Keratinocyte (primary cell): ENCODE measurements at places on chromosomes 5 and 9. TPM values are rescaled to one million over a fixed set of nuclear protein-coding genes. Genes with fewer than 3 reads are reported as not detected.

GRCh38 chr5:138651058-138651766 lies 76.0 kb upstream of the HSPA9 start:
- no peak overlapping the region for H3K4me3 ChIP-seq
- DNase-seq = no peak
- H3K27me3 ChIP-seq = no peaks in the 10 kb centered on the region
- H3K27ac ChIP-seq = no peak overlapping the region
- H3K4me1 ChIP-seq = peaks cover 10% of the 10 kb centered on the region

GRCh38 chr5:148970228-148970627 lies 92.6 kb downstream of the SH3TC2 start:
- no peaks in the 10 kb centered on the region for H3K36me3 ChIP-seq
- no peak for DNase-seq

Gene ADGRD2
- polyA plus RNA-seq = 0.04 TPM in 1 of 3 replicates, not detected in the others

GRCh38 chr5:57407391-57407790 lies 75.2 kb downstream of the ACTBL2 start:
- no peak for DNase-seq
- no peak overlapping the region for H3K4me3 ChIP-seq
- H3K36me3 ChIP-seq = no peaks in the 10 kb centered on the region
- H3K27me3 ChIP-seq = no peaks in the 10 kb centered on the region
- H3K27ac ChIP-seq = no peak overlapping the region

- H3K36me3 ChIP-seq = no peaks in the 10 kb centered on the region
- no peaks in the 10 kb centered on the region for H3K27me3 ChIP-seq
- DNase-seq = no peak
- no peaks in the 10 kb centered on the region for H3K4me1 ChIP-seq
- no peak overlapping the region for H3K4me3 ChIP-seq
These were observed 533.4 kb upstream of the BRINP1 start for GRCh38 chr9:119902611-119903010.

DNA sequence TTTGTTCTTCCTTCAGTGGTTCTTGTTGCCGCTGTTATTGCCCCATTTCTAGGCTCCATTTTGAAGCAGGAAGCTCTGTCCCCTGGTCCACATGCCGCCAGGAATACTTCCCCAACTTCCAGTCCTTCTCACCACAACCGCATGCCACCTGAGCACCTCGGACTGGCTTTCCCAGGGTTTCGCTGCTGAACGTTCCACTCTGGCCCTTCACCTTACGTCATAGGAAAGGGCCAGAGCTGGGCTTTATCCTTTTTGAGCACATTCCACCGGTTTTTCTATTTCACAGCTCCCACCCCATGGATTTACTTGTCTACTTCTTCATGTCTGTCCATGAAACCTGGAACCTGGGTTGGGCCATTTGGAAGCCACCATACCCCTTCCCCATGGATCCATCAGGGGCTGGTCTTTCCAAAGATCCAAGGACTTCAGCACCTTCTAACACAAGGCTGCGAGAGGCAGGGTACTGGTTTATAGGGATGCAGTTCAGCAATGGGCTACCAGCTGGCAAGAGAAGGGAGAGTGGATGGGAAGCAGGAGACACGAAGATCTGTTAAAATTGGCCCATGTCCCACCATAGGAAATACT lies 557.4 kb downstream of the BNC2 start:
- H3K27ac ChIP-seq = no peak overlapping the region
- no peak overlapping the region for H3K4me3 ChIP-seq
- DNase-seq = no peak
- no peaks in the 10 kb centered on the region for H3K4me1 ChIP-seq
- H3K27me3 ChIP-seq = peaks cover 13% of the 10 kb centered on the region

Gene MEF2C
- polyA plus RNA-seq = 0.07 to 0.13 TPM (median 0.10 TPM) in 3 replicates

- no peak overlapping the region for H3K27ac ChIP-seq
- no peak overlapping the region for H3K4me3 ChIP-seq
- H3K36me3 ChIP-seq = no peaks in the 10 kb centered on the region
- DNase-seq = no peak
These were observed 15.7 kb downstream of the SLC6A3 start for GRCh38 chr5:1429496-1429895.

GRCh38 chr5:154971501-154971900 lies 30.6 kb downstream of the MRPL22 start:
- no peak overlapping the region for H3K4me3 ChIP-seq
- H3K36me3 ChIP-seq = no peaks in the 10 kb centered on the region
- no peak for DNase-seq
- H3K27me3 ChIP-seq = no peaks in the 10 kb centered on the region
- H3K27ac ChIP-seq = no peak overlapping the region
- H3K4me1 ChIP-seq = no peaks in the 10 kb centered on the region

DNA sequence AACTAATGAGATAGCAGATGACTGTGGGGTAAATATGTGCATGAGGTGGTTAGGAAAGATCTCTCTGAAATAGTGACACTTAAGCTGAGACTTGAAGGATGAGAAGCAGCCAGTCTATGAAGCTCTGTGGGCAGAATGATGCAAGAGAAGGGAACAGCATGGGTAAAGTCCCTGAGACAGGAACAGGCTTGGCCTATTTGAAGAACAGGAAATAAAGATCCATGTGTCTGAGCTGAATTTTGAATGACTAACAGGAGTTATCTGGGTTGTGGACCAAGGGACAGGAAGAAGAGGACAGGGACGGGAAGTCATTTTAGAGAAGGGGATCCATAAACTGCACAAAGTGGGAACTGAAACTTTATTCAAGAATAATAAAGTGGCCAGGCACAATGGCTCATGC lies 25.6 kb upstream of the HMGCS1 start:
- no peaks in the 10 kb centered on the region for H3K4me1 ChIP-seq
- H3K4me3 ChIP-seq = no peak overlapping the region
- no peaks in the 10 kb centered on the region for H3K27me3 ChIP-seq
- H3K27ac ChIP-seq = no peak overlapping the region
- H3K36me3 ChIP-seq = no peaks in the 10 kb centered on the region

DNA sequence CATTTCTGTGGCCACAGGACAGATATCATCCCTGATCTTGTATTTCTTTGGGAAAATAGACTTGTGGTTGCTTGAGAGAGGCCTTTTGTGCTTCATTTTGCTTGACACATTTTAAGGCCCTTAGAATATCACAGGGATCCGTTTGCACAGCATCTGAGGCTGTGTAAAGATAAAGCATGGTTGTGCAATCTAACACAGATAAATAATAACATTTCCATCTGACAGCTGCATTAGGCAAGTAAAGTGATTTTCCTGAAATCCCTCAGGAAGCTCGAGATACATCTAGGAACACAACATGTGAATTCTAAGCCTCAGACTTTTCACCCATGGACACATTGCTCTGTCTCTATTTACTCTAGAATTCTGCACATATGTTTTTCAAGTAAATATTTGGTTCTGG lies 212.8 kb upstream of the ADAMTSL1 start:
- no peaks in the 10 kb centered on the region for H3K27me3 ChIP-seq
- H3K4me3 ChIP-seq = no peak overlapping the region
- H3K4me1 ChIP-seq = peaks cover 8% of the 10 kb centered on the region
- no peak overlapping the region for H3K27ac ChIP-seq
- no peaks in the 10 kb centered on the region for H3K36me3 ChIP-seq

DNA sequence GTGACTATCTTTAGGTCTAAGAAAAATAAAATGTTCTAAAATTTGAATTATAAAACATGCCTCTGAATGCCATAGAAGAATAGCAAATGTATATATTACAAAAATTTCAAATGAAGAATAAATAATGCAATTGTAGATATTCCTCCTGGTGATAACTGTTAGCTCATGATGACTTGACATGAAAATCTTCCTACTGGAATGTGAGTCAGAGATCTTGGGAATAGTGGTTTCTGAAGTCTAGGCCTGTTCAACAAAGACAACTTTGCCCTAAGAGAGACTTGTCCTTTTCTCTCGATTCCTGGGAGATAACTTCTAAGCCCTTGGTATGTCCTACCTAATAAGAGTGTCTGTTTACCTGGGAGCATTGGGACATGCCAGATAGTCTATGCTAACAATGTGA lies 746.3 kb upstream of the RIOK2 start:
- H3K4me1 ChIP-seq = no peaks in the 10 kb centered on the region
- no peak overlapping the region for H3K4me3 ChIP-seq
- H3K27ac ChIP-seq = no peak overlapping the region
- no peaks in the 10 kb centered on the region for H3K36me3 ChIP-seq
- no peak for DNase-seq
